ENCODE measurements at places on chromosomes 12 and 14.

- no peak for DNase-seq
Observed at GRCh38 chr14:101072531-101072930, 169.0 kb upstream of the RTL1 start.

GRCh38 chr12:82415402-82415801 lies 57.1 kb downstream of the METTL25 start:
- peak; percentile 21 for DNase-seq

DNA sequence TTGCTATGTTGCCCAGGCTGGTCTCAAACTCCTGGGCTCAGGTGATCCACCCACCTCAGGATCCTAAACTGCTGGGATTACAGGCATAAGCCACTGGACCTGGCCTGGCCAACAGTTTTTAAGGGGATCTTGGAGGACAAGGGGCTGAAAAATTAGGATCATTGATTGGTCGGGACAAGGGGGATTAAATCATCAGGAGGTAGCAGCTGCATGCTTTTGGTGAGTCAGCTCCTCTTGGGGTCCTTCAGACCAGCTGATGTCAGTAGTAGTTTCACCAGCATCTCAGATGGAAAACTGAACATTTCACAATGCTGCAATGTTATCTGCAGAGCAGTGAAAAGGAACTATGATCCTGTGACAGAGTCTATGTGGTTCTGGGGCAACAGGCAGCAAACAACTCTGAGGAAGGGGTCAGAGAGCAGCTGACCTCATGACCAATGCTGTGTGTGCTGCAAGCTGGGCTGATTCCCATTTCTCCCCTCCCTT lies 6.3 kb downstream of the LRRC74A start:
- no peak for DNase-seq

GRCh38 chr14:96267336-96267735 lies 11.3 kb downstream of the BDKRB1 start:
- no peak for DNase-seq

- DNase-seq = no peak
Observed at GRCh38 chr12:25997201-25997963, 38.9 kb downstream of the RASSF8 start.

DNA sequence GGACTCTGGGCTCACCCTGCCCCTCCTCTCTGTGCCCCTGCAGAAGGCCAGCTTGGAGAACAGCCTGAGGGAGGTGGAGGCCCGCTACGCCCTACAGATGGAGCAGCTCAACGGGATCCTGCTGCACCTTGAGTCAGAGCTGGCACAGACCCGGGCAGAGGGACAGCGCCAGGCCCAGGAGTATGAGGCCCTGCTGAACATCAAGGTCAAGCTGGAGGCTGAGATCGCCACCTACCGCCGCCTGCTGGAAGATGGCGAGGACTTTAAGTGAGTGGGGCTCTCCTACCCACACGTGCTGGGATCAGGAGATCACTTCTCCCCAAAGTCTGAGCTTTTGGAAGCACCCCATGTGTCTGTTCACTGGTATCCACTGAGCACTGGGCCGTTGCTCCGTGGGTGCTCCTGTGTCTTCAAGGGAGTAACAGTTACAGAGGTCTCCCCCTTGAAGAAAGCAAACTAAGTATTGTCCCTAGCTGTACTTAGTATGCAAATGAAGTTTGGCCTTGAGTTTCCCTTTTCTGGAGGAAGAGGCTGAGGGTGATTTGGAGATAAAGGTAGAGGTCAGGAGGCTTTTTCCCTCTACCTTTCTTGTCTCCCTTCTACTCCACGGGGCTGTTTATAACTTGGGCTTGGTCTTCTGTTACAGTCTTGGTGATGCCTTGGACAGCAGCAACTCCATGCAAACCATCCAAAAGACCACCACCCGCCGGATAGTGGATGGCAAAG lies 3.3 kb downstream of the KRT18 start:
- no peak for DNase-seq

GRCh38 chr12:2879853-2880252 lies 2.8 kb downstream of the RHNO1 start:
- DNase-seq = no peak

GRCh38 chr14:32559590-32559989 lies 230.5 kb downstream of the AKAP6 start:
- no peak for DNase-seq

GRCh38 chr14:50012644-50013043 lies 103.7 kb downstream of the VCPKMT start:
- DNase-seq = no peak

Data from osteoblast (primary cell).